ENCODE measurements at places on chromosomes 4 and X.

- DNase-seq: no peak
These were observed 85.7 kb downstream of the TSPAN5 start for GRCh38 chr4:98572697-98573096.

DNA sequence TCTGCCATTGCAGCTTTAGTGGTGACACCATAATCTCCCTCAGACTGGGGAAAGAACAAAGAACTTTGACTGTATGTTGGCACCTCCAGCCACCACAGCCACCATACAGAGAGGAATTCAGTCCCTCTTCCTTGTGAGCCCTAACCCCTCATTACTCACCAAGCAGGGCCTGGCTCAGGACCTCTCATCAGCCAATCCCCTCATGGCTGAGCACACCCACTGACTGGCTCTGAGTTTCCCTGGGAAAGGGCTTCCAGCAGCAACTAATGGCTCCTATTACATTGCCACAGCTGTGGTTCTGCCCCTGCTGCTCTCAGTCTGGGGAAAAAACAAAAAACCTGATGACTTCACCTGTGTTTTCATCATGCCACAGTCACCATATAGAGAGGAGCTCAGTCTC is 1482.6 kb downstream of the FAM133A start:
- DNase-seq: no peak

DNA sequence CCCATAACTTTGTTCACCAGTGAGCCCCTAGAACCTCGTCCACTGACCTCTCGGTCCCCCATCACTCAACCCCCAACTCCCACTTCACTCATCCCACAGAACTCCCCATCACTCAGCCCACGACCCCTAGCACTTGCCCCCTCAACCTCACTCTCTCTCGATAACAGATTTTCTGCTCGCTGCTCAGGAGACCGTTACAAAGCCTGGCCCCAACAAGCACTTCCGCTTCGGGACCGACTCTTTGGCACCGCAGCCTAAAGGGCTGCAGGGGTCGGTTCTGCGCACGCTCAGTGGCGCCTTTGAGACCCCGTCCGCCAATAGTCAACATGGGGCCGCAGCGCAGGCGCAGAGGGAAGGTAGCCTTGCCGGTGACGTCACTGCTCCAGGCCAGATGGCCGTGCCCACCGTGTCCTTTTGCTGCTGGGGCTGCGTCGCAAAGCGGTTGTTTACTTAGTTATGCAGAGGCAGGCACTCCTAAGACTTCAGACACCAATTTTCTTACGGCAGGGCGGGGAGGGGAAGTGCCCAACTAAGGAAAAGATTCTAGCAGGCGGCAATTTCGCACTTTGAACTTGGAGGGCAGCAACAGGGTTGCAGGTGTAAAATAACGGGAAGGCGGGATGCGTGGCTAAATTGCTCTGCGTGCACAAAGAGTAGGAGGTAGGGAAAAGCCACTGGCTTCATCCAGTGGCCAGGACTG is at the start of gene ZNF182:
TSS of gene ZNF182 (minus strand) at position 232 of the 700 bp plus-strand sequence. CDS start 1,380 bp downstream, outside the sequence.
- peak; percentile 82 for DNase-seq

DNA sequence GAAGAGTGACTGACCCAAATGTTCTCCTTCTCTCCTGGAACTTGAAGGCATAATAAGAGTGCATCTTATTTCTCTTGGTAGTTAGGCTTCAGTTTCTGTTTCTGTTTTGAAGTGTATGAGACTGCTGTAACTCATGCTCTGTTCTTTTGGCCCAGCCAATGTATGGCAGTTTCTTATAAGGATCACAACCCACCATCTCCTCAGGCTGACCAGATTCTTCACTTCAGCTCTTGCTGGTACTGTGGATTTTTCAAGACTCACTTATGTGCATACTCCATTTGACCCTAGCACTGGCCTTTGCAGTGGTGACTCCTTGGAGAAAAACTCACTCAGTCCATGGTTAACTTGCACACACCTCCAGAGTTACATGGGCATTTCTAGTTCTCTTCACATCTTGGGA is 9.6 kb upstream of the YTHDC1 start:
- DNase-seq: no peak

DNA sequence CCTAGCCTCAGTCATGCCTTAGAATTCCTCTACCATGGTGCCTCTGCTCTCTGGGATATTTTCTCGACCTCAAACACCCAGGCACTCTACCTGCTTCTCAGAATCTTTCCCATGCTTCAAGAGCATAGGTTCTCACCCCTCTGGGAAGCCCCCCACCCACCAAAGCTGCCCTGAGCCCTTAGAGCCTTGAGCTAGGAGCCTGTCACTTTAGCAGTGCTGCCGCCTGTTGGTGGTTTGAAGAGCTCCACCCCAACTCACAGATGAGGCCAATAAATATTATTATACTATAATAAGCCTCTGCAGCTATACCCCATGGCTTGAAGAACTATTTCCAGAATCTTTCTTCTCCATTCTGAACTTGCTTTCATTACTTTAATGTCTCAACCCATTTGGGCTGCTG is 109.7 kb downstream of the RTL5 start:
- DNase-seq: no peak

GRCh38 chrX:68710870-68711576 is 63.6 kb downstream of the STARD8 start:
- DNase-seq: no peak

GRCh38 chr4:36638273-36638811 is 356.9 kb downstream of the DTHD1 start:
- no peak for DNase-seq

GRCh38 chr4:8279321-8280157 is 10.0 kb downstream of the HTRA3 start:
- DNase-seq: no peak

DNA sequence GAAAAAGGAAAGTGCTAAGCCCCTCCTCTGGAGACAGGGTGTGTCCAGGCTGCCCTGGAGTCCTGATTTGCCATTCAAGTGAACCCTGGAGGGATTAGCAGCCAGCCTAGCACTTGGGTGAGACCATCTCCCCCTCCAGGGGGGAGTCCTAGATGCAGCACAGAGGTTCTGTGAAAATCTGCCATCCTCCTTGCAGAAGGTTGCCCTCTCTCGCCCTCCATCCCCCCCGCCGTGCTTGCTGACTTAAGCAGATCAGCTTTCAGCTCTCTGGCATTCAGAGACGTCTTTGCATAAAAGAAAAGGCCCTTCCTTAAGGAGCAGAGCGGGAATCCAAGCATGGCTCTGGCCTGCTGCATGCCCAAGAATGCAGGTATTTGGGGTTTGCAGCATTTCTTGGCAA is 102.1 kb upstream of the SCML1 start:
- DNase-seq: no peak

GRCh38 chr4:113548303-113548702 is 213.2 kb downstream of the CAMK2D start:
- no peak for DNase-seq

- no peak for DNase-seq
These were observed 15.8 kb downstream of the SYNPO2 start for GRCh38 chr4:118904418-118904817.

DNA sequence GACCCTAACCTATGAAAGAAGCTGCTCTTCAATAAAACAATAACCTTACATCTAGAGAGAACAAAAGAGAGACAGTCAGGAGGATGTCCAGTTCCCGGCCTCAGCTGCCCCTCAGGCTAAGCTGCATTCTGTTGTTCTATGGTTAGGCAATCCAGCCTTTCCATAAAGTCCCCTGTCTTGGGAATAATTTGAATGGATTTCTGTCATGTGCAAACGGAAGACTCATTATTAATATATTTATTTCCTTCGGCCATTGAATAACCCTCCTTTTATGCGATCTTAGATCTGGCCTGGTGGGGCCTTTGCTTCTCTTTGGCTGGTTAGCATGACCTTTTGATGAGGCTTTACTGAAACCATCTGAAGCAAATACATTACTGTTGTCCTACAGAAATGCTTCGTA is 80.1 kb downstream of the ANKRD50 start:
- no peak for DNase-seq

GRCh38 chr4:113106108-113106507 is 56.7 kb downstream of the ANK2 start:
- no peak for DNase-seq

DNA sequence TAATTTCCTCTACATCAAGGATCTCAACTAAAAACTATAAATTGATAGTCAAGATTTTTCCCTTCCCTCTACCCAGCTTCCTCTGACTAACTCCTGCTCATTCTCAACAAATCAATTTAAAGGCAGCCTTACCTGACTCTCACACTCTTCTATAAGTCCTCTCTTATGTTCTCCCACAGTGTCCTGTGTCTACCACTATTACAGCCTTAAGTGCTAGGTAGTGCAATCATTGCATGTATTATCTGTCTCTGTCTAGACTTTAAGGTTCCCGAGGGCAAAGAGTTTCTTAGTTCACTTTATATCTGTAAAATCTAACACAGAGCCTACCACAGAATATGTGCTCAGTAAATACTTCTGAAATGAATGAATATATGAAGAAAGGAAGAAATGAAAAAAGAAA is 123.7 kb downstream of the BTC start:
- DNase-seq: no peak

GRCh38 chrX:154712781-154713740 is 37.8 kb downstream of the GAB3 start:
- no peak for DNase-seq

DNA sequence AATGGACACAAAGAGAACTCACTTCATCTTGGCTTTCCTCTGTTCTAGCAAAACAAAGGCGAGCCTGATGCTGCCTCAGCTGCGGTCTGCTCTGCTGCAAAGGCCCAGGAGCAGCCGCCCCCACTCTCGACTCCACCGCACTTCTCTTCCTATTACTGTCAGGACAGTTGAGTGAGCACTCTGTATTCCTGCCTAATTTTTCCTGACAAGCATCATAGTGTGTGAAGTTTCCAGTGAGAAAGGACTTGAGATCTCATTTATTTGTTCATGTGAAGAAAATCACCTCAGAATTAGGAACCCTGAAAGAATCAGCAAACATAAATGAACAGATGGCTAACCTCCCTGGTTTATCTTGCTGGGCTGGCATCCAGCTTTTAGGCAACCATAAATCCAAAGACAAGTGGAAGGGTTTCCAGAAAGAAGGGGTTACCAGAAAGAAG is 15.6 kb downstream of the SCARB2 start:
- DNase-seq: no peak

GRCh38 chrX:97000682-97001368 is 117.1 kb downstream of the RPA4 start:
- no peak for DNase-seq

- DNase-seq: no peak
These were observed 35.9 kb upstream of the LRAT start for GRCh38 chr4:154707877-154708276.

DNA sequence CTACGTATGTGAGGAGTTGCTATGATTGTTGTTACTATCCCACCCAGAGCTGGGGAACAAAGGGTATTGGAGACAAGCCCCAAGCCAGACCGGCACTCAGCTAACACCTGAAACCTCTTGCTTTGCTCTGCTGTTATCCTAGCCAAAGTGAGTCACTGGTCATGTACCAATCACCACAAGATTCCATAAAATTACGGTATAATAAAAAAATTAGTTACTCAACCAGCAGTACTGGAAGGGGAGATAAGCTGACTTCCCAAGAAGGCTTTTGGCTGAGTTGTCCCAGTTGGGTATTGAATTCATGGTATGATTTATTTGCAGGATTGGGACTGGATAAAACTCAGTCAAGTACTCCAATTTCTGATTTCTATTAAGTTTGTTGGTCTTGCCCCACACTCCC is 5.3 kb downstream of the EDA2R start:
- DNase-seq: no peak

GRCh38 chr4:101857176-101857575 is 66.6 kb downstream of the BANK1 start:
- no peak for DNase-seq

DNA sequence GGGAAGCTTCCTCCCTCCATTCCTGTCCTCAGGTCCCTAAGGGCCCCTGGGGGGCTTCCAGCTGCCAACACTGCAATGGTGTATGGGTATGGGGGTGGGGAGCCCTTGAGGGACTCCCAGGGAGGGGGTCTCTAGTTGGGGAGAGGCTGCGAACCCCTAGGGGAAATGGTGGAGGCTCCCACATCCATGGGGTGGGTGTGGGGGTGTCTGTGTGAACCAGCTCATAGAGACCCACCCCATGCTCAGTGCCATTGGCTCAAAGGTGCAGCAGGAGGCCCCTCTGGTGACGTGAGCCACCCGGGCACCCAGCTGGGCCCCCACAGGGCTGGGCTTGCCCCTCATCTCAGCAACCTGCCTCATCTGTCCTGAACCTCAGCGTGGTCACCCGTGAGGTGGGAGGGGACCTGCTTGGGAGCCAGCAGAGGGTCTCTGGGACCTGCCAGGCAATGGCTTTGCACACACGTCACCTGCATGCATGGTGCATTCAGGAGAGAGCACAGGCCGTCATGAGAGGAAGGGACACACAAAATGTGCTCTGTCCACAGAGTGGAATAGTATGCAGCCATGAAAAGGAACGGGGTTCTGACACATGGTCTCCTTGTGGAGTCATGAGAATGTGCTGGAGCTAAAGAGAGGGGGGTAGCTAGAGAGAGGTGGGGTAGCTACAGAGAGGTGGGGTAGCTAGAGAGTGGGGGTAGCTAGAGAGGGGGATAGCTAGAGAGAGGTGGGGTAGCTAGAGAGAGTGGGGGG is 22.7 kb upstream of the PLCXD1 start:
- DNase-seq: no peak

DNA sequence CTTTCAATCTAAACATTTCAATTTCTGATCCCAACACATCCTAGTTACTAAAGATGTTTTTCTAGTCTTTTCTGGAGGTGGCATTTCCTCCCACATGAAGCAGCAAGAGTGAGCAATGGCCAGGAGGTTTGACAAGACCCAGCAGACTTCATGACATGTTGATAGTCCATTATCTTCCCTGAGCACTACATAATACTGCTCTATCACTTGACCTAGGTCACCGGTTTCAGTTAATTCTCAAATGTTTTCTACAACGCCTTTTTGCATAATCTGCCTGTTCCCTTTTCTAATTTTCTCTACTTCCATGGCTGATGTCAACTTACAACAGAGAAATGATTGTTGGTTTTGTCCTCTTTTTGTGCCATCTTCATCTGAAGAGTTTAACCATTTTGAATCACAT is 62.0 kb upstream of the GPRIN3 start:
- no peak for DNase-seq

DNA sequence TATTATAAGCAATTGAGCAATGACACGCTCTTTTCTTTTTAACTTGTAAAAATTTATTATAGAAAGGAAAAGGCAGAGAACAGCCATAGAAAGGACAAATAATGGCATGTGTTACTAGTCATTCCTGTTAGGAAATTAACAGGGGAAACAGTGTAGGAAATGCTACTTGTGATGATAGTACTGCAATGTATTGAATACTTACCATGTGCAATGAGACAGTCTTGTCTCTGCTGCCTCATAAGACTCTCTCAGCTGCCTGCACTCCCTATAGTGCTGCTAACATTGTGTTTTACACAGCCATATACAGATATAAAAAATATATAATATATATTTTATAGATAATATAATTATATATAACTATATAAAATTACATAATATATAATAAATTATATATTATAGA is 62.3 kb upstream of the SHOX start:
- DNase-seq: no peak

GRCh38 chr4:6476893-6477292 is 4.5 kb upstream of the PPP2R2C start:
- DNase-seq: no peak

GRCh38 chr4:114780205-114780604 is 181.6 kb downstream of the UGT8 start:
- no peak for DNase-seq

- no peak for DNase-seq
These were observed 148.6 kb downstream of the RBMX2 start for GRCh38 chrX:130550351-130550750.

- DNase-seq: no peak
These were observed 68.4 kb downstream of the ARHGEF38 start for GRCh38 chr4:105620640-105621323.

- DNase-seq: no peak
These were observed 738.0 kb upstream of the AADAT start for GRCh38 chr4:170827562-170828274.

GRCh38 chr4:7209699-7210098 is 17.4 kb downstream of the SORCS2 start:
- no peak for DNase-seq

Measured in thoracic aorta (tissue), 2 donors.